NCI-H526 (cell line): ENCODE measurements at places on chromosomes 4 and X.

DNA sequence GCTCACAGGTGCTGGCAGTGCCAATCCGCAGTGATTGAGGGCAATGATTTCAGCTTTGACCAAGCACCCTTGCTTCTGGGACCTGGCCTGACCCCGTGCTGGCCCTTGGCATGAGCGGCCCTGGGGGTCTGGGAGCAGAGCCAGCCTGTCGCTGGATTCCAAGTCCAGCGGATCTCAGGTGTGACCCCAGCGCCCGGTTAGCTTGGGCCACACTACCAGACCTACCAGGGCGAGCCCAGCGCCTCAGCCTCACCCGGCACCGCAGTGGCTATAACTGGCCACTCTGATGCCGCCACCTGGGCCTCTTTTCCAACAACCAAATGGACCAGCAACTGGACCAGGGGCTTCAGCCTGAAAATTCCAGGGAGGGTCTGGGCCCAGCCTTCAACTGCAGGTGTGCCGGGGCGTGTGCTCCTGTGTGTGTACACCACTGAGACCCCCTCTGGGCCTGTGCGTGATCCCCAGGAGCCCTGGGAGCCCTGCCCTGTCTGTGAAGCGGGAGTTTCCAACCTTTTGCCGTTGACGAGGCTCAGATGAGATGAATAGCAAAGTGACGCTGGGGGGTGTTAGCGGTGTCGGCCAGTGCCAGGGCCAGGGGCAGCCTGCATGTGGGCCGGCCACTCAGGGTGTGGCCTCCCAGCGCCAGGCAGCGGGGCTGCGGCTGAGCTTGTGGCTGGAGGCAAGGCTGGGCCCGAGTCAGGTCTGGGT is 658 bp downstream of the SH3TC1 start:
- DNase-seq: no peak

GRCh38 chrX:46587158-46587557 is 13.6 kb downstream of the CHST7 start:
- no peak for DNase-seq

DNA sequence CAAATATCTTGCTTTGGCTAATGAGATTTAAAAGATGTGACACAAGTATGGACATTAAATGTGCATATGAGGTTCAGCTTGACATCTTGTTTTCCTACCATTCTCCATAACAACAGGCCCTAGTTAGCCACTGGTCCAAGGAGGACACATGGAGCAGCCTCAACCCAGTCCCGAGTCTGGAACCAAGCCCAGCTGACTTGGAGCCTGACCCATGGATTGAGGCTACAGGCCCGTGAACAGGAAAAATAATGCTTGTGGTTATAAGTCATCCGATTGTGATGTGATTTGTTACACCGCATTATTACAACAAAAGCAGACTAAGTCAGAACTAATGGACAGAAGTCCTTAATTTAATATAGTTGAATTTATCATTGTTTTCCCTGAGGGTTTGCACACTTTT is 123.2 kb upstream of the BANK1 start:
- no peak for DNase-seq

- no peak for DNase-seq
These were observed 5.1 kb upstream of the OCRL start for GRCh38 chrX:129534816-129535578.

DNA sequence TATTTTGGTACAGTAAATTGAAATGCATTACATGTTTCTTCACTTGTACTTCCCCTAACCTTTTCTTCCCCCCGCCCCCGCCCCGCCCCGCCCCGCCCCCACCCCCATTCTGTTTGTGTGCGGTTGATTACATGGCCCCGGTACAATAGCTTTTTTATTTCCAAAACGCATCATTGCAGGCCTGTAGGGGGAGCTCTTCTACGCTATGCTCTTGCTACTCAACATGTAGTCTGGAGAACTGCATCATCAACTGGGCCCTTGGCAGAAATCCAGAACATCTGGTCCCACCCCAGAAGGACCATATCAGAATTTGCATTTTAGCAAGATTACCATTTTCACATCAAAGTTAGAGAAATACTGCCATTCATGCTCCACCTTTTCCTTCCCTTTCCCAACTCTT is 333.3 kb upstream of the DDX53 start:
- DNase-seq: peak; percentile 27

DNA sequence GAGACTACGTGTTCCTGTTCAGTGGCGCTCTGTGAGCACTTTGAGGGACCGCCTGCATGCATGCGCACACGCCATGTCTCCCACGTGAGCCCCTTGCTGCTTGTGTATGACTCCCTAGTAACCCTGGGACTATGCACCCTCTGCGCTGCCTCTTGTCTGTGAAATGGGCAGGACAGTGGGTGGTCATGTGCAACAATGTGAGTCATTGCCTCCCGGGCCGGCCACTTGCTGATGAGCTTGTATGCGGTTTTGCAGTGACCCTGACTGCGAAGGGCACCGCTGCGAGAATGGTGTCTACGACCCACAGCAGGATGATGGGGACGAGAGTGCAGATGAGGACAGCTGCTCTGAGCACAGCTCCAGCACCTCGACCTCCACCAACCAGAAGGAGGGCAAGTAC is 61.4 kb downstream of the TNIP2 start:
- no peak for DNase-seq

GRCh38 chr4:122152711-122153226 is 638 bp downstream of the BLTP1 start:
- peak; percentile 64 for DNase-seq

DNA sequence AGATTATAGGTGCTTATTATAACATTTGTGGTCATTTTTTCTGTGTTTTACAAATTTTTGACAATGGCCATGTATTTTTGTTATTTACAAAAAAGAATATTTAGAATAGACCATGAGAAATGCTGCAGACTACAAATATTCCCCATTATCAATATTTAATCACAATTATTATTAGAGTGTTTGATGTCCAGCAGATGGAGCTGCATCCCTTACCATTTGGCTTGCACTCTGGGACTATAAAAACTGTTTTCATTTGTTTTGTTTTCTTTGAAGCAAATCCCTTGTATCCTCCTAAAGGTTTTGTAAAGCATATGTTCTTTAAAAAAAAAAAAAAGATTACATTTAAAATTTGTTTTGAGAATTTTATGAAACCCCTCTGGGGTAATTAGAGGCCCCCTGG is 85.6 kb upstream of the CXorf66 start:
- DNase-seq: no peak

- DNase-seq: no peak
These were observed 31.0 kb downstream of the SLC10A6 start for GRCh38 chr4:86818211-86818610.

DNA sequence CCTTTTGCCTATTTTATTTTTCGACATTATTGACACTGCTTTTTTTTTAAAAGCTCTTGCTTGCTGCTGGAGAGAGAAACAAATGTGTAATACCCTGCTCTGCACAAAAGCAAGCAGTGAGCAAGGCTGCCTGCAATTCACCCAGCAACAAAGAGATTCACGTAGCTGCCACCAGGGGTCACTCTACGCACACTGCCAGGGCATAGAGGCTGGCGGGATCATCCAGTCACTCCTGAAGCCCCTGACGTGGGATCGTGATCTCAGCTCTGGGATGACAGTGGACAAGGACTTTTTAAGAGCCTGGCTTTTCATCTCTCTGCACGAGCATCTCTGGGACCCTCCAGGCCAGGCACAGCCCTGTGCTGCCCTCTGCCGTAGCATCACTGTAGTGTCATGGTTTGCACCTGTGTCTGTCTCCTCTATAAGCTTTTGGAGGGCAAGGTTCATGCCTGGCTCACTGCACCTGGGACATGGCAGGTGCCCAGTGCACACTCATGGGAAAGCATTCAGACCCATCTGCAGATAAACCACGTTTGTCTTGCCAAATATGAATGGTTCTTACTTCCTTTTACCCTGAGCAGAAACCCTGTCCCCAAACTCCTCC is 19.8 kb downstream of the C4orf50 start:
- DNase-seq: peak; percentile 60

DNA sequence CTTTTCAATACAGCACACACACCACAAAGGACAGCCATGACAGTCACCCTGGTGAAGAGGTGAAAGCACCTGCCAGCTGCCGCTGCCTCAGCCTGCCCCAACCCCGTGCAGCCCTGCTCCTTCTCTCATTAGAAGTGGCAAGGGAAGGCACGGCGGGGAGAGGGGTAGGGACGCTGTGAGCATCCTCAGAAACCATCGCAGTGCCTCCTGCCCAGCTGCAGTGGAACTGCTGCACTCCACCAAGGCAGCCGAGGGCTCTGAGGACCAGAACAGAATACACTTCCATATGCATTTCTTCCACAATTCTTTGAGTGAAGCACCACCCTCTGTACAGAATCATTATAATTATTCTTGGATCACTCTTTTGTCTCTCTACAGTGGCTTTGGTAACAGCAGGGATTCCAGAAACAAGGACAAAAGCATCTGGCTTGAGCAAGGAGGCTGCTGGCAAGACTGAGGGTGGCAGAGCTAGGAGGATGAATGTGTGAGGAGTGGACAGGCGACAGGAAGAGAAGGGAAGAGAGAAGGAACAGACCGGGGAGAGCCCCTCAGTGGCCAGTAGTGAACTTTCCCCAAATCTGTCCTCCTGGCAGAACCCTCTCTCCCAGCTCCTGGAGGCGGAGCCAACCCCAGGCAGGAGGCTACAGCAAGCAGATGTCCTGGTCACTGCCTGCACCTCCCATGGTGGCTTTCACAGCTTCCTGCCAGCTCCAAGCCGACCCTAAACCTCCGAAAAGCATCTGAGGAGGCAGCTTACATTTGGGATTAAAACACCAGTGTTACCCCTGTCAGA is 73.2 kb downstream of the MTNR1A start:
- no peak for DNase-seq

- no peak for DNase-seq
These were observed 83.6 kb upstream of the GUCY1A1 start for GRCh38 chr4:155582971-155583437.

DNA sequence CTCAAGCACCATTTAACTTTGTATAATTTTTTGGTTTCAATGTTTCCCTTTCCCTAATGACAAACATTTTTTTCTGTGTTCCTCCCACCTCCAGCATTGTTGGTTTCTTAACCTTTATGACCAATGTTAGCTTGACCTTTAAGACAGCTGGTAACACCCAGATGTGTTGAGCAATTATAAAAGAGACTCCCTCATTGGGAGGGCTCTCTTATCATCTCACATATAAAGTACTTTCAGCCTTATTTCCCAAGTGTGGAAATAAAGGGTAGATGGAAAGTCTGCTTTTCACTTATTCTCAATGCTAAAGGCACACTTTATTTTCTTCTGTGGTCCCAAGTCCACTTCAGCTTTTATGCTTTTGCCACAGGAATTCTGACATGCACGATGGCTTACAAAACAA is 1420.4 kb downstream of the RAPGEF2 start:
- DNase-seq: no peak

DNA sequence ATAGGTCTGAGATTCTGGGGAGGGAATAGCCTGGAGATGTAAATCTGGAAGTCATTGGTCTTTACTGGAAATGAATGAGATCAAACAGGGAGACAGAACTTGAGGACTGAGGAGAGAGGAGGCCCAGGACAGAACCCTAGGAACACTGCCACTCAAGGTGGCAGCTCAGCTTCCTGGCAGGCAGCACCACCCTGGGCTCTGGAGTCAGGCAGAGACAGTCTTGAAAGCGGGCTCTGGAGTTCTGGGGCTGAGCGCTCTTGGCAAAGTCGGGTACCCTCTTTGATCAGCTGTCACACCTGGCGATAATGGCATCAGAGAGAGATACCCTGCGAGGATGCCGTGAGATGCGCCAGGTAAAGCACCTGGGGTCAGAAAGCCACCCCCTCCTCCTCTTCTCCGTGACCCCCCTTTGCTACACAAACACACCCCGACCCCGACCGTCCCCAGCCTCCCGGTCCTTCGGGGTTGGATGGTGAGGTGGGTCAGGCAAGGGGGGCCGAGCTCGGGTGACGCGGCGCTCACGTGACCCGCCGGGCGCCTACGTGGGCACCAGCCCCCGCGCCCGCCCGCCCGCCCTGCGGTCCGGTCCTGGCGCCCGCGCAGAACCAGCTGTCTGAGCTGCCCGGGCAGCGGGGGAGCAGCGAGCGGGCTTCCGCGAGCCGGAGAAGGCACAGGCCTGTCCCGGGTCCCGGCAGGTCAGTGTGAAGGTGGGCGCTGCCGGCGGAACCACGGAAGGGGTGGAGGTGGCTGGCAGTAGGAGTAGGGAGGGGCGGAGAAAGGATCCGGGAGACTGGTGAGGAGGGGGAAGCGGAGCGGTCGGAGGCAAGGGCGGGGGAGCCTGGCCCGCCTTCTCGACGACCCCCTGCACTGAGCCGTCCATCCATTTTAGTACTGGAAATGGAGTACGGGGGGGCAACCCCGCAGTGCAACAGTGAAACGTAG is at the start of gene TCEAL3:
Gene TCEAL3 (plus strand): TSS at position 600 of the 942 bp plus-strand sequence. CDS start 1,102 bp downstream, outside the sequence.
- DNase-seq: peak; percentile 66

GRCh38 chrX:138128027-138128671 is 562.2 kb downstream of the ZIC3 start:
- peak; percentile 24 for DNase-seq

GRCh38 chrX:8083286-8083685 is 87.8 kb downstream of the VCX2 start:
- no peak for DNase-seq

DNA sequence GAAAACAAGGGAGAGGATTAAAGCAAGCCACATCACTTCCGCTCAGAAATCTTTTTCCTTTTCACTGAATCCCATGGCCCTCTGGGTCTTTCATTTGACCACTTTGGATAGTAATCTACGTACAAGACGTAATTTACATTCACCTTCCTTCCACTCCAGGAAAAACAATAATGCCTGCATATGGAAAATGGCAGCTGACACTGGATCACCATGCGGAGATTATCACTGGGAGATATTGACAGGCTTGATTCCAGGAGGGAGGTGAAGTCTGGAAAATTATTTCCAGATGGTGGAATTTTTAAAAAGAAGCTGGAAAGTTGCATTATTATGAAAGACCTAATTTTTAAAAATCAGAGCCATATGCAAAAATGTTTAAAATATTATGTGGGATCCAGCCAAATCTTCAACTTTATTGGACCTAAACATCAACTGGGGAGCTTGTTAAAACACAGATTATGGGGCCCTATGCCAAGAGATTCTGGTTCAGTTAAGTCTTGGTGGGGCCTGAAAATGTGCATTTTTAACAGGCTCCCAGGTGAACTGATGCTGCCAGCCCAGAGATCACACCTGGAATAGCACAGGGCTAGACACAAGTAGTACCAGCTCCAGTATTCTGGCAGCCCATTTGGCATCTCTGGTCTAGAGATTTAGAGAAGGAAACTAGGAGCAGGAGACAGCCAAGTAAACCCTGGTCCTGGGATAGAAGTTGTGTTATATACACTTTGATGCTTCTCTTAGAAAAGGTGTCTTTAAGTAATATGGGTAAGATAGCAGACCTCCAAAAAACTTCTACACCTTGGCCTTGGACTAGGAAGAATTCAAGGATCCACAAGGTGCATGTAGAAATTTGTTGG is 290.3 kb upstream of the LDB2 start:
- no peak for DNase-seq

DNA sequence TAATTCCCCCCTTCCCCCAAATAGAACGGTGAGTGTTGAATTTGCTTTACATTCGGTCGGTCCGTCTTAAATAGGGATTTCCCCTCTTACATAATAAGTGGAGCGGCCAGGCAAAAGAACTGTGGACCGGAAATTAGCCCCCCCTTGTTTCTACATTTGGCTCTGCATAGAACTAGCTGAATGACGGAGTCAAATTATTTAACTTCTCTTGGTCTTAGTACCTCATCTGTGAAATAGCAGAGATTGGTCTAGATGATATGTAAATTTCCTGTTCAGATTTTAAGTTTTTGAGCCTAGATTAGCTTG is 1.3 kb downstream of the SPATA18 start:
- no peak for DNase-seq

GRCh38 chr4:73650250-73650649 is 30.0 kb upstream of the RASSF6 start:
- no peak for DNase-seq
